ENCODE measurements at places on chromosomes 2 and 18. TPM values are rescaled to one million over a fixed set of nuclear protein-coding genes. Genes with fewer than 3 reads are reported as not detected.

EFEMP1 gene
- total RNA-seq, result 445 TPM

DNA sequence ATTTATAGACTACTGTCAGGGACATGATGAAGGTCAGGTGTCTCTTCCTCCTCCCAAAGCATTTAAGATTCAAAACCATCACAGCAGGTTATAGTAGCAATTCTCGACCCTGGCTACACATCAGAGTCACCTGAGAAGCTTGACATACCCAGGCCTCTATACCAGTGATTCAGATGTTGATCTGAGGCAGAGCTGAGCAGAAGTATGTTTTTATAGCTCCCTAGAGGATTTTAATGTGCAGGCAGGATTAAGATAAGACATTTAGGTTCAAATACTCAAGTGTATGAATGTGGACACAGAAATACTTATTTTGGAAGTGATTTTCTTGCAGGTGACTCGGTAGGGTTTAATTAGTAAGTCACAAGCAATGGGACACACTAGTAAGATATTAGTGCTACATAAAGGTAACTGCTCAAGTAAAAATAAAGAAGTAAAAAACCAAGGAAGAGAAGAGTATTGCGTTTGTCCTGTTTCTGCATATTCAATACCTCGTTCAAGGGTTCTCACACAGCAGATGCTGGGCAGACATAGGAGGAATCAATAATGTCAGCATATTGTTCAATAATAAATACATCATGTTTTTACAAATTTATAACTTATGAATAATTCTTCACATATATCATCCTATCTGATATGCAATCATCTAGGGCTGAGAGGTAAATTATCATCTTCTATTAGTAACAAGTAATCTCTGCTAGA, 7.0 kb downstream of the GCFC2 start:
- no peaks in the 10 kb centered on the region for H3K27me3 ChIP-seq
- H3K4me3 ChIP-seq, result no peak overlapping the region
- H3K27ac ChIP-seq, result no peak overlapping the region
- no peak for DNase-seq

CDH19 gene
- total RNA-seq, result 0.64 TPM

- no peak for DNase-seq
- H3K27ac ChIP-seq, result no peak overlapping the region
- no peaks in the 10 kb centered on the region for H3K36me3 ChIP-seq
These were observed 81.3 kb downstream of the CLHC1 start for GRCh38 chr2:55150834-55151233.

DNA sequence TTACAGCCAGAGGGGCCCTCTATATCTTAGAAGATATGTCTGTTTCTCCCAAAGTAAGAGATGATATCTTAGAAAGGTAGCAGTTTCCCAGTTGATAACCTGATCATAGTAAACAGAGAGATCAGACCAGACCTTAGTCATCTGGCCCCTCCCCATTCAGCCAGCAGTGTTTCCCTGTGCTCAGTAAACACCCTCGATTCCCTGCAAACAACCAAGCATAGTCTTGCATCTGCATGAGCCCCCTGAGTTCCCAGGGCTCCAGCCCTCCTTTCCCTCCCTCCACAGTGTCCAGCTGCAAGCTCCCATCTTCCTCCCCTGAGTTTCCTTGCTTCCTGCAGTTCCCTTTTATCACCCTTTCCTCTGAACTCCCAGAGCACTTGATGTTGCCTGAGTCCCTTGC, 20.3 kb downstream of the NRP2 start:
- H3K4me3 ChIP-seq, result no peak overlapping the region
- no peak overlapping the region for H3K27ac ChIP-seq
- H3K36me3 ChIP-seq, result no peaks in the 10 kb centered on the region
- H3K4me1 ChIP-seq, result no peaks in the 10 kb centered on the region
- no peak for DNase-seq

DNA sequence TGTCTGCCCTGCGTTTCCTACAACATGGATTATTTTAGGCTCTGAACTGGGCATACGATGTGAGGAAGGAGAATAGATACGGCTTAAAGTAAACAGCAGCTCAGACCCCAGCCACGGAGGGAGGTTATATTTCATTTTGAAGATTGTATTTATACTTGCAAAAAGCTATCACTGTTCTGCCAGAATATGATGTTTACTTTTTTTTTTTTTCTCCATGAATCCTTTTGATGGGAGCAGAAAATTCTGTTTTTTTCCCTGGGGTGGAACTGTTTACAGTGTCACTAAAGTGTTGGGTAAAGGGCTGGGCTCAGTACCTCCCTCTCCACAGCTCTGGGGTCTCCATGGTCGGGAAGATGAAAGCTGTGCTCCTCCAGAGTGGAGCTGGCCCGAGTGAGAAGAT, 13.1 kb downstream of the PCARE start:
- H3K27ac ChIP-seq, result no peak overlapping the region
- peaks cover 15% of the 10 kb centered on the region for H3K4me1 ChIP-seq
- no peaks in the 10 kb centered on the region for H3K36me3 ChIP-seq

SPC25 gene
- total RNA-seq, result not detected

All from breast epithelium (tissue), 4 donors.